ENCODE measurements at places on chromosomes 16 and 17.

DNA sequence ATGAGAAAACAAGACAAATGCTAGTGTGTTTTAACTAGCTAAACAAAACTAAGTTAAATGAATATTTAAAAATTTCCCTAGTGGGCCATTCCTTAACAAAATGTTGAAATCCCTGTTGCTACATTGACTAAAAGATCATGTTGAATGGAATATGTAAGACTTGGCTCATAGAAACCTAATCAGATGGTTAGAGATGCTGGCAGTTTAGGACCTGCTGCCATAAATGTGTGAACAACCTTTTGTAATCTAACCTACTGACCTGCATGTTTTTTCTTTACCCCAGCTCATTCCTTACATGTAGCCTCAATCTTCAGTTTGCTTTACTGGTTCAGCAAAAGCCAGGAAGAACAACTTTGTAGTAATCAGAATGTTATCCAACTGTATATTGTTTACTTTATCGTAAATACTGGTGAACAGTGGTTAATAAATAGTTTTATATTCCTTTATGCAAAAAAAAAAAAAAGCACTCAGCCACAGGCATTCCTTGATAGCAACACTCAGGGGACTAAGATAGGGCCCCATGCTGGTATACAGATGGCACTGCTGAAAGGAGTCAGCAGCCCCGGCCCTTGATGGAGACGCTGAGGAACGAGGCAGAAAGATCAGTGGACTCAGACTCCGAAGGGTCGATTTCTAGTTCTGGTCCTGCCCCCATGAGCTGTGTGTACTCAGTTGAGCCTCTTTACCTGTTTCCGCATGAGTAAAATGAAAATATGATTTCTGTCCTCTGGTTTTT, 78.2 kb downstream of the MARF1 start:
- DNase-seq = no peak

GRCh38 chr16:19583665-19584300, 28.3 kb downstream of the VPS35L start:
- no peak for DNase-seq

DNA sequence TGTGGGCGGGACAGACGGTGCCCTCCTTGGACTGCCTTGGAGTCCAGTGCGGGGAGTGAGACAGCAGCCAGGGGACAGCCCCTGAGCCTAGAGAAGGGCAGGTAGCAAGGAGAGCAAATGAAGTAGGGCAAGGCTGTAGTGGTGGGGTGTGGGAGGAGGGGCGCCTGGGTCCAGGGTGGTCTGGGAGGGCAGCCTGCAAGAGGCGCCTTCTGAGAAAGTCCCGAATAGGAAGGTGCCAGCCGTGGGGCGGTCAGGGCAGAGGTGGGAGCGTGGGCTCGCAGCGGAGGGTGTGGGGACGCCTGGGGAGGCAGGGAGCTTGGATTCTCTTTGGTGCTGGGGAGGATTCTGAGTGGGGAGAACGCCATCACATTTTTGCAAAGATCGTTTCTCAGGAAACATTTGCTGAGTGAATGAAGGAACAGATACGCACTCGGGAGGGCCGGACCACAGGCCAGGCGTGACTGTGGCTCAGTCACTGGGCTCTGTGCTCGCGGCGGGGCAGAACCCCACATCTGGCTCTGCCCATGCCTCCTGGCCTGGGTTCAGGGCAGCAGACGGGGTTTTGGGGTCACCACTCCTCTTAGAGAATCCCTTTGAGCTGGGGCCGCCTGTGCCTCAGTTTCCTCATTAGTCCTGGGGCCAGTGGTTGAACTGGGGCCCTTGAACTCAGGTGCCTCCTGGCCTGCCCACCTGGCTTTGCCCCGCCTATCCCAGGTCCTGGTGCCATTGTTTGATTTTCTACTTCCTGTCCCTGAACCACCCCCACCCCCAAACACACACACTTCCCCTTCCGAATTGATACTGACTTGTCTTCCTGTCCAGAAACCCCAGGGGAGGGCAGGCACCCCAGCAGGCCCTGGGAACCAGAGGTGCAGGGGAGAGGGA, 4.2 kb downstream of the SNN start:
- DNase-seq = no peak

GRCh38 chr16:29649588-29650494, 13.2 kb upstream of the SPN start:
- no peak for DNase-seq

- no peak for DNase-seq
These were observed 3.9 kb upstream of the KRT15 start for GRCh38 chr17:41522301-41523224.

DNA sequence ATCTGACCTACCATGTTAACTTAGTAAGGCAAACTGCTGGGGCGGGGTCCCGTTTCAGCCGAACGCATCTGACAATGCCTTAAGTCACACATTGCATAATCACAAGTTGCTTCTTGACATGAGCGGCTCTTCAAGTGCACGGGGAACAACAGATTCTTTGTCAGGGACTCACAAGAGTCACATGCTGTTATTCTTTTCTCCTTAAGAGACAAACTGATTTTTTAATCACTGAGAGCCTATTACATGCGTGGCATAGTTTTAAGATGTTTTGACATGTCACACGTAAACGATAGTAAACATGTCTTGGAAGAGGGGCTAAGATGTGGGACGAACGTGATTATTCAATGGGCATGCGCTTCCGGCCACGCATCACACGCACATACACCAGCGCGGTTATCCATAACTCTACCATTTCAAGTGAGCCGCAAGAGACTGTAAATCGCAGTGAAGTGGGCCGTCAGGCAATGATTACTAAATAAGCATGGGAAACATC, 63.4 kb downstream of the ADCY9 start:
- no peak for DNase-seq

GRCh38 chr17:56681561-56682266, 88.2 kb downstream of the NOG start:
- no peak for DNase-seq

DNA sequence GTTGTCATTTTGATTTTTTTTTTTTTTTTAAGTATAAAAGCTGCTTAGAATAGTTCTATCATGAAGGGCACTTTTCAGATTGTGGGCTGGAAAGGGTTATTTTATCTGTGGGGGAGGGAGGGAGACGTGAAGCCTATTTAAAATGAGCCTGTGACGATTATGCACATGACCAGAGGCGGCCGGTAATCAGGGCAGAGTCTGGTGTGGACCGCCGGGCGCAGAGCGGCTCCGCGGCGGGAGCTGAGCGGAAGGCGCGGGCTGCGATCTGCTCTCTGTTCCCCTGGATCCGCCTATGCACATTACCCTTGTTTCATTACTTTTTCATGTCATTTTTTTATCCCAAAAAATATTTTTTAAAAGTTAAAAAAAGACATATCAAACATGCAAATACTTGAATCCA, 23.5 kb downstream of the TMC6 start:
- DNase-seq = no peak

DNA sequence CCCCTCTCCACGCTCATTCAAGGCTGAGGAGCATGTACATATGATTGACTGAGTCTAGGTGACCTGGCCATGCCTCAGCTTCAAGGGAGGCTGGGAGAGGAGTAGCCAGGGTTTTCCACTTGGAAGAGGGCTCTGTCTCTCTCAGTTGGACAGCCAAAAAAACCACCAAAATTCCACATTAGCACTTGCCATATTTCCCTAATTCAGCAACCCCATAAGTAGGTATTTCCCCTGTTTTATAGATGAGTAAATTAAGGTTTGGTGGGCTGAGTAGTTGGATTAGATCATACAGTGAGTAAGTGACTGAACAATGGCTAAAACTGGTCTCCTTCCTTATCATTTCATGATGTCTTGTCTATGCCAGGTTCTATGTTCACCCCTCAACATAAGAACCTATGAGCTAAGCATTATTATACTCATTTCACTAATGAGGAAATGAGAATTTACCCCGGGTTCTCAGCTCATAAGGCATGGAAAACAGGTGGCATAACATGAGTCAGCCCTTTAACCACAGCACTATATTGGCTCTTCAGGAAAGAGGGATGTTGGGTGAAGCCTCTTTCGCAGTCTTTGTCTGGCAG, 68.0 kb upstream of the GAS7 start:
- no peak for DNase-seq

DNA sequence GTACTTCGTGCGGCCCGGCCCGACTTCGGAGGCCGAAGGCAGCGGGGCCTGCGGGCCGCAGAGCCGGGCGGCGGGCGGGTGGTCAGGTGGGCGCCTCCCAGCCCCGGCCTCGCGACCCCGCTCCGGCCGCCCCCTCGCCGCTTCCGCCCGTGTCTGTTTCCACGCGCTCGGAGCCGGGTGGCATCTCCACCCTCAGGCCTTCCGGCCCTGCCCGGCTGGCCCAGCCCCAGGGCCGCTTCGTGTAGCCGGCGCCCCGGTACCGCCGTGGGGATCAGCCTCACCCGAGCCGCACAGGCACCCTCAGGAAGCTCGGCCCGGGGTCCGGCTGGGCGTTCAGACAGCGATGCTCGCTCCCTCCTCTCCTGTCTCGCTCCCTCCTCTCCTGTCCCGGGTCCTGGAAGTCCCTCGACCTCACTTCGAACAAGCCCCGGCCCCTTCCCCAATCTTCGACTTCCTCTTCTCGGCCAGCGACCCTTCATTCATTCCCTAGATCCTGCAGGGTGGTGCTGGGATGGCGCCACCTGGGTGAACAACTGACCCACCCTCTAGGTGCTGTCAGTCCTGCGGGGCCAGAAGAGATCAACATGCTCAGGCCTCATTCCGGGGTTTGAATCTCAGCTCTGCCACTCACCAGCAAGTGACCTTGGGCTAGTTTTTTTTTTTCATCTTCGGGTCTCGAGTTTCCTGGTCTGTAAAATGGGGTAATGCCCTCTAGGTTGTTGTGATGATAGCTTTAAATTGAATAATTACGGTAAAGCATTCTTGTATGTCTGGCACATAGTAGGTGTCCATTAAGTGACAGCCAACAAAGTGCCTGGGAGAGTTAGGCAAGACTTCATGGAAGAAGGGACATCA, 610 bp downstream of the VPS4A start:
- DNase-seq = no peak

DNA sequence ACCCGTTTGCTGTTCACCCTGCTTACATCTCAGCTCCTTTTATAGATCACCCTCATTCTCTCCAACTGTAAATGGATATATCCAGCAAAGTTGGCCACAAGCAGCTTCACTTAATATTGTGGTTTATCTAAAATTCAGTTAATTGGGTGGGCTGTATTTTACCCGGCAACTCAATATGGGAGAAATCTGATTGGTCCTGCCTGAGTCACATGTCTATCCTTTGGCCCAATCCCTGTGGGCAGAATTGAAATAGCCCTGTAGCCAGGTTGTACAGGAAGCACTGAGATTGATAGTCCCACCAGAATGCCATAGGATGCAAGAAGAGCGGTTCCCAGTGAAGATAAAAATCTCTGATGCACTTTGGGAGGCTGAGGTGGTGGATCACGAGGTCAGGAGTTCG, 73.2 kb downstream of the AIPL1 start:
- no peak for DNase-seq

- DNase-seq = no peak
These were observed 2.9 kb downstream of the NKD1 start for GRCh38 chr16:50550866-50551641.

- no peak for DNase-seq
These were observed 673.8 kb downstream of the WWOX start for GRCh38 chr16:78773291-78773702.

DNA sequence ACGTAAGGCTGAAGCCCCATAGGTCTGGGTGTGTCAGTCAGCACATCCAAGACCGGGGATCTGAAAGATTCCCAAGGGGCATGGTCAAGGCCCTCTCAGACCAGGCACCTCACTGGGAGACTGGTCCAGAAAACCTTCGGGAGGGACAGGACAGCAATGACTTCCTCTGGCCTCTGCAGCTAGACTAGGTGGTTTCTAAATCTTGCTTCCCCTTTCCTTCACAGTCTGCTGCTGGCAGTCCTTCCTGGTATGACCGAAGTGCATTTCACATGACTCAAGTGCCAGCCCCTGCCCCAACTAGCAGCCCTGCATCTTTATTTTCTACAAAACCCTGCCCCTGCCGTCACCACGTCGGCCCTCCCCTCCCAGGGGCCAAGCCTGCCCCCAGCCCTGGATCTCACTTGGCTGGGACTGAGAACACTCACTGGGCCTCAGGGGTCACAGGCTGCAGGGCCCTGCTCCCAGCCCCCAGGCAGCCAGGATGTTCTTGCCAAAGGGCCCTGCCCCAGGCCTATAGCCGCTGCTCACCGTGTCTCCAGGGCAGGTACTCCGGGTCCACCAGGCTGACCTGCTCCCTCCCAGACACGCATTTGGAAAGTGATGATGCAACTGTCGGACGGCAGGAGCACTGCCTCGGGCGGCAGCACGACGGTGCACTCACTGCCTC, 18.3 kb downstream of the POLR3K start:
- no peak for DNase-seq

DNA sequence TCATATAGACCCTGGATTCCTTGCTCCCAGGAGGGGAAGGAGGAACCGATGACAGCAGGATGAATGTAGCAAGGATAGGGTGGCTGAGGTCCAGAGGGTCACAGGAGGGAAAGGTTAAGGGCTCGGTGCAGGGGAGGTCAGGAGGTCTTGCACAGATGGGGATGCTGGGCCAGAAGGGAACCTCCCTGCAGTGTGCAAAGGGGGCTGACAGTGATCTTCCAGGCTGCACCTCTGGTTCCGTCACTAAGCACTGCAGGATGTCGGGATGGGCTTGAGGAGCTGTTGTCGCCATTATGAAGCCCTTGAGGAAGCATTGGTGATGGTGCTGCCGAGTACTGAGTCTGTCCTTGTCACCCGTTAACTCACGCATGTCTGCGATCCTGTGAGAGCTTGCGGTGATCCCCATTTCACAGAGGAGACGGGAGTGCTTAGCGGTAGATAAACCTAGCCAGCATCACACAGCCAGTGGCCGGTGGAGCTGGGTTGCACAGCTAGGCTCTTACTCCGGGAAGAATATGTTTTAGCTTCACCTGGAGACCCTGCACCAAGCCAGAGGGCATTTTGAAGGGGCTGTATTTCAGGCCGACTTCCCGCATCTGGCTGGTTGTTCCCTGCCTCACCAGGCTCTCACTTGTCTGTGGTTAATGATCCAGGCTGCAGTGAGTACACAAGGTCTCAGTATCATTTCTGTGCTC, 120.4 kb downstream of the SNX29 start:
- no peak for DNase-seq

DNA sequence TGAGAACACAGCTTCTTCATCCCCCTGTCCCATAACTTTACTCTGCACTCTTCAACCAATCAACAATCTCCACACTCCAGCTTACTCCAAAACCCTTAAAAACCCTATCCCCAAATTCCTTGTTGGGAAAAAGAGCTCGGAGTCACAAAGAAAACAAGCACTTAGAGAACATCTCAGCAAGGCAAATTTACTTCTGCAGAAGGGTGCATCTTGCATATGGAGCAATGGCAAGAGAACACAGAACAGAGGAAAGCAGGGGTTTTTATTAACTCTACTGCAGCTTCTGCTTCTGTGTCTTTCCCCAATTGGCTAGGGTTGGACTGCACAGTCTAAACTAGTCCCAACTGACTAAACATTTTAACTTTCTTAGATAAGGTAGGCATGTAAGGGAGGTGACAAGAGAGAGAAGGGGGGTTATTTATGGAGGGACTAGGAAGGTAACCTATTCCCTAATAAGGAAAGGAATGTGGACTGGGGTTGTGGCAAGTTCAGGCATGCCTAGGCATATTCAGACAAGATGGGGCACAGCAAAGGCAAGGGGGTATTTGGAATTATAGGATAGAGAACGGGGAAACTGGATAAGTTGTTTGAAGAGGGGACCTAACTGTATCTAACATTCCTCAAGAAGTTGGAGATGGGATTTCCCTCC, 125.5 kb downstream of the CACNG3 start:
- no peak for DNase-seq

GRCh38 chr17:50835301-50836234, at the start of gene WFIKKN2:
Gene WFIKKN2 (plus strand): TSS chr17:50835586. CDS start chr17:50835938, 352 bp downstream.
- no peak for DNase-seq

Measured in activated CD4-positive, alpha-beta T cell treated with anti-CD3 and anti-CD28 coated beads for 24 hours (primary cell).